Upper lobe of left lung (tissue), 6 donors: ENCODE measurements at places on chromosomes 11 and 22. TPM values are rescaled to one million over a fixed set of nuclear protein-coding genes. Genes with fewer than 3 reads are reported as not detected.
A peak's percentile ranks its signal among the peaks of the same experiment; 100 is the strongest.

WNT11 gene
- 9.4 TPM for total RNA-seq

DNA sequence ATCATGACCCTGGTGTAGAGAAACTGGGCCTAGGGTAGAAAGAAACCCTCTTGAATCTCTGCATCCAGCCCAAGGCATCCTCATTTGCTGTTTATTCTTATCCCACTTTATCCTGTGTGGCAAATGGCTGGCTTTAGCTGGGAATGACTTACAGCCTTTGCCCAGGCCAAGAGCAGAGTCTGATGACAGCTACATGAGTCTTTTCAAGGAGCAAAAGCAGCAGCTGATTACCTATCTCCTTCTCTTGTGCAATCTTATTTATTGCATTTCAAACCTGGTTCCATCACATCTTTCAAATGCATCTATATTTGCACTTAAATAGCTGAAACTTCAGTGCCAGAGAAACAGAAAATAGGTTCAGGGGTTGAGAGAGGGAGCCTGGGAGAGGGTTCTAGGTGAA is 26.1 kb downstream of the SYT13 start:
- no peak for DNase-seq

DNA sequence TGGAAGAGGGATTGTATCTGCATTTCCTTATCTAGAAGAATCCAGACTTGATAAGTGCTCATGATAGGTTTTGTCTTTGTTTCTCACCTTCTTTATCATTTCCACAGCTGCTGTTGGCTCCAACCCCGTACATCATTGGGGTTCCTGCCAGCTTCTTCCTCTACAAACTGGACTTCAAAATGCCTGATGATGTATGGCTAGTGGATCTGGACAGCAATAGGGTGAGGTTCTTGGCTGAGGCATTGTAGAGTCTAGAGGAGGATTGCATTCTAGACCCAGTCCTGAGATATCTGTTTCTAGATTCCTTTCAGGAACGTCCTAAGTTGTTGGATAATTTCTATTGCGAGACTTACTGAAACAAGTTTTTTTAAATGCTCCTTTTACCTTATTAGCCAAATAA is 8.1 kb downstream of the MADD start:
- no peak for DNase-seq

TIMP3 gene
- total RNA-seq, result 524 TPM

RPL3 gene
- 1,194 TPM for total RNA-seq

MRGPRX4 gene
- total RNA-seq, result not detected

GRCh38 chr11:45400591-45400990 is 114.5 kb upstream of the SYT13 start:
- no peak for DNase-seq

CAT gene
- 174 TPM for total RNA-seq

SLC22A8 gene
- not detected for total RNA-seq

DNA sequence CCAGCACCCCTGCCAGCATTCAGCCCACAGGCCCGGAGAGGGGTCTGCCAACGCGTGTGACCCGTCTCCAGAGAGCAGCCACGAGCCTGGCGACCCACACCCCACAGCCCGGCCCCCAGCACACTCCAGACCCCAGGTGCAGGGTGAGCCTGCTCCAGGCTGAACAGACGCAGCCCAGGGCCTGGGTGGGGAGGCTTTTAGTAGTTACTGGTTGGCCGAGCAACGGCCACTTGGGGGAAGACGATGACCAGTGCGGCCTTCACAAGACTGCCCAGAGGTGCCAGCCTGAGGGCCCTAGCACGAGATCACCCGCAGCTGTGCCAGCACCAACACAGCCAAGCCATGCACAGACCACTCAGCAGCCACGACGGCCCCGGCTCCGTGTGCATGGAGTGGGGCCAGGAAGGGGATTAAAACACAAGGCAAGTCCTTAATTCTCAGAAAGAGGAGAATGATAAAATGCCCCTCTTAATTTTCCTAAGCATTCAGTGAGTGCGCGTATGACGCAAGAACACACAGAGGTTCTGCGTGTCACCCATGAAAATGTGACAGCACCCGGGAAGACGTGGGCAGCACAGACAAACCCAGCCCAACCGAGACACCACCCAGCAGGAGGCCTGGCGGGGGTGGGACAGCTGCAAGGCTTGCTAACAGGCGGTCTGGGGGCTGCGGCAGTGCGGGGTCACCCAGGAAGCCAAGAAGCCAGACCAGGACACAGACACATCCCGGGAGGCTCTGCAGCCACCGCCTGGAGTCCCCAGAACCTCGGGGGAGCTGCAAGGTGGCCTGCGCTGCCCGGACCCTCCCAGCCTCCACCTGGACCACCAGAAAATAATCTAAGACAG is 47.6 kb downstream of the BRD1 start:
- peak; percentile 73 for DNase-seq

PPFIBP2 gene
- total RNA-seq, result 63.9 TPM

OR52A1 gene
- total RNA-seq, result not detected

DNA sequence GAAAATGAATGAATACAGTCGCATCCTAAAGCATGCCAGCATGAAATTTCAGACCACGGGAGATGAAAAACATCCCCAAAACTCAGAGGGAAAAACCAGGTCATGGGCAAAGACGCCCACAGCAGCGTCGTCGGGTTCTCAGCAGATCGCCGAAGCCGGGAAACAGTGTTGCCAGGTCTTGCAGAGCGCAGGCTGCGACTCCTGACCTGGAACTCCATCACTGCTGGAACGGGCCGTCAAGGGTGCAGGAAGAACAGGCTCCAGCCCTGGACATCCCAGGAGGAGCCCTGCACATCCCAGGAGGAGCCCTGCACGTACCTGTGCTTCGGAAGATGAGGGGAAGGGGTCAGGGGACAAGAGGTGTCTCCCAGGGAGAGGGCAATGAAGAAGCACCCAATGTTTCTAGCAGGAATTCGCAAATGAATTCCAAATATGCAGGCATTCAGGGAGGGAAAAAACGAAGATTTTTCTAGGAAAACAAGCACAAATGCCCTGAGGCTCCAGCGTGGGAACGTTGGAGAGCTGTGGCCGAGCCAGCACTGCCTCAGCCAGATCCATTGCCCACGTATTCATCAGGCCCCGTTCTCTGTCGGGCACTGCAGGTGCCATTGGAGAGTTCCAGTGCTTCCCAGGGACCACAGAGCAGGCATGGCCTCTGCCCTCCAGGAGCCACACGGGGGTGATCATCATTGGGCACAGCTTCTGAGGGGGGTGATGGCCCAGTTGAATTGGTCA is 1110.4 kb downstream of the BRD1 start:
- DNase-seq, result peak; percentile 29

DNA sequence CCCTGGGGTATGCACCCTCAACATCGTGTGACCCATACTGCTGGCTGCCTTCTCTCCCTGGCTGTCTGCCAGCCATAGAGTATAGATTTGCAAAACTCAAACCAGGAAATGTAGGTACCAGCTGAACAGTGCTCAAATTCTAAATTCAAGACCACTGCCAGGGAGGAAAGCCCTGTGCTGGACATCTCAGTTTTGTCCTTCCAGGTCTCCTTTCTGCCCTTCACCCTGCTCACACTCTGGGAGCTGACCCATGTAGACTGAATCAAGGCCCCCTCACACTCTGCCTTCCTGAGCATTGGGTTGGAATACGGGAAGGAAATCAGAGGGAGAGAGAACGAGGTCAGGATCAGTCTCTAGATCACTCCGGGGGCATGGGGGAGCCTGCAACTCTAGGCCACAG is 12.4 kb upstream of the DRD2 start:
- DNase-seq, result no peak

OR5T3 gene
- not detected for total RNA-seq

- no peak for DNase-seq
Measured at GRCh38 chr11:83252941-83253340, 33.2 kb downstream of the CCDC90B start.

- no peak for DNase-seq
Measured at GRCh38 chr22:37497062-37497599, 10.9 kb upstream of the MFNG start.

- DNase-seq, result no peak
Measured at GRCh38 chr11:112590764-112591163, 330.1 kb upstream of the PLET1 start.

SOX6 gene
- 3.1 TPM for total RNA-seq

- DNase-seq, result no peak
Measured at GRCh38 chr11:130025371-130025770, 22.7 kb upstream of the PRDM10 start.

DNA sequence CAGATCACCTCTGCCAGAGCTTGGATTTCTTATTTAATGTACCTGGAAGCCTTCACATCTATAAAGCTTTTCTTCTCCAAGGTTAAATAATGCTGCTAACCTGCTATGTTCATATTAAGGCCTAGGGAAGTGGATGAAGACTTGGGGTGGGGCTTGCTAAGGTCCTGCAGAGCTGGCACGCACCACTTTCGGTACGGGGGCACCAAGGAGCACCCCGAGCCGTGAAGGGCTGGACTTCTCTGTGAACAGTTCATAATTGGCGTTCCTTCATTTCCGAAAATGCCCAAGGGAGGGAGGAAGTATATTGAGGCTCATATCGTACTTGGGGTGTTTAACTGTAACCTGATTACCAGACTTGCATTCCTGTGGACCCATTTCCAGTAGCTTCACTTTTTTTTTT is 59.6 kb downstream of the ST14 start:
- DNase-seq, result no peak

- DNase-seq, result no peak
Measured at GRCh38 chr11:6927030-6927617, 898 bp downstream of the ZNF215 start.

- DNase-seq, result no peak
Measured at GRCh38 chr11:27416568-27417176, 53.7 kb upstream of the CCDC34 start.

CNIH2 gene
- total RNA-seq, result not detected

DTX4 gene
- 57.6 TPM for total RNA-seq

OR4A16 gene
- total RNA-seq, result not detected

GRCh38 chr11:131685906-131686305 is 315.5 kb downstream of the NTM start:
- no peak for DNase-seq

- no peak for DNase-seq
Measured at GRCh38 chr11:127996825-127997224, 590.5 kb downstream of the ETS1 start.

DNA sequence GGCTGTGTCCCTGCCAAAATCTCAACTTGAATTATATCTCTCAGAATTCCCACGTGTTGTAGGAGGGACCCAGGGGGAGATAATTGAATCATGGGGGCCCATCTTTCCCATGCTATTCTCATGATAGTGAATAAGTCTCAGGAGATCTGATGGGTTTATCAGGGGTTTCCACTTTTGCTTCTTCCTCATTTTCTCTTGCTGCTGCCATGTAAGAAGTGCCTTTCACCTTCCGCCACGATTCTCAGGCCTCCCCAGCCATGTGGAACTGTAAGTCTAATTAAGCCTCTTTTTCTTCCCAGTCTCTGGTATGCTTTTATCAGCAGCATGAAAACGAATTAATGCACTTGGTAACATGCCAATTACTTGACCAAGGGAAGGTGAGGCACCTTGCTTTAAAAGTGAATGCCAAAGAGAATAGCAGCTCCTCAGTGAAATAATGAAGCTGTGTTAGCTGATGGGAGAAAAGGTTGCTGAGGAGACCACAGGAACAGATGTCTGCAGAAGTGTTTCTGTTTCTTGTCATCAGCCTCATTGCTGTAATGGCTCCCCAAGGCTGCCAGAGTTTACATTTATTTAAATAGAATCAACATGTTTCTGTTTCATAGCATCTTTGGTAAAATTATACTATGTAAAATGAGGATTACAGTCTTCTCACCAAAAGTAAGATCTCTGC is 89.0 kb upstream of the CD44 start:
- no peak for DNase-seq

SCUBE2 gene
- 2.2 TPM for total RNA-seq

- DNase-seq, result no peak
Measured at GRCh38 chr11:95831198-95831883, 41.0 kb downstream of the CEP57 start.

DNA sequence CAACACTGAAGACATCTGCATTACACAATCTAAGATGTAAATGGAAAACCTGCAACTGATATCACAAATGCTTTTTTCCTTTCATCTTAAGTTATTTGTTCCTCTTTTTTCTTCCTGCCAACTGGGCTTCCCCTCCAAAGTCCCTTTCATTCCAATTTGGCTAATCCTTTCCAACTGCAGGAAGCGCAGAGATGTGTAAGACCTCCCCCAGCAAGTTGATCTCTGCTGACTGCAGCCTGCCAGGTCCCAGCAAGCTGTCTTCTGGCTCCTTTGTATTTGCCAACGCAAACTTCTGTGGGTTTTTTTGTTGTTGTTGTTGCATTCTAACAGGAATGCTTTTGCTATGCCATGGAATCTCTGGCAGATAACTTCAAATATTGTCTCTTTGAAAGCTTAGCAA is 38.5 kb upstream of the LRRC4C start:
- DNase-seq, result no peak

GRCh38 chr11:3867209-3868091 is 12.0 kb downstream of the STIM1 start:
- DNase-seq, result peak; percentile 49

- DNase-seq, result no peak
Measured at GRCh38 chr11:118349475-118349874, 5.3 kb downstream of the CD3G start.

DNA sequence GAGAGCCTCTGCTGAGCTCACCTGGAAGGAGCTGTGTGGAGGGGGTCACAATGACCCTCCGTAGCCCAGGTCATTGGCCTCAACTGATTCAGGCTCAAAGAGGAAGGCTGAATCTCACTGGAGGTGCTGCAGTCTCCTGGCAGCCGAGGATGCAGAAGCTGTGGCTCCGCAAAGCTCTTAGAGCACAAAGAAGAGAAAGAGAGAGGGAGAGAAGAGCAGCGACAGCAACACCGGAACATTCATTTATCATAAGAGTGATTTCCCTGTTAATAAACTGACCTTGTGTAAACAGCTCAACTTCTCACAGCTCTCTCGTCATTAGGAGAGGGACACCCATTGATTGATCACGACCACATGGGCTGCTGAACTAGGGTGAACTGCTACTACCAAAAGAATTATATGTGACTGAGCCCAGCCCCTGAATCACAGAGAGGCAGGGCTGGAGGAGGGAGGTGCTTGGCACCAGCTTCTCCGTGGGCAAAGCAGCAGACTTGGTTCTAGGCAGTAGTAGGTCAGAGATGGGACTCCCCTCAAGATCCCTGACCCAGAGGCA is 281.7 kb downstream of the NXPE2 start:
- no peak for DNase-seq

DNA sequence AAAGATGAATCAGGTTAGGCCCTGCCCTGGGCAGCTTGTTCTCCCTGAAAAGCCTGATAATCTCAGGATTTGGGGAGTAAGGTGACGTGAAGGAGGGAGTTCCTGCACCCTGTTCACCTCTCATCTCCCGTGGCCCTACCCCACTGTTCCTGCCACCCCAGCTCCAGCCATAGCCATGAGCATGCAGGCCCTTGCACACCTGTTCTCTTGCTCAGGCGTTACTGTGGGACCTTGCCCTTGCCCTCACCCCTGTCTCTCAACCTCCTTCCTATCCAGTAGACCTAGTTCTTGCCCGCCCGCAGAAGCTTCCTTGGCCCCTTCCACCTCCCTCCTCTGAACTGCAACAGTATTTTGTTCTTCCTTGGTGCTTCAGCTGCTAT is 15.0 kb downstream of the TSKU start:
- peak; percentile 19 for DNase-seq

- DNase-seq, result peak; percentile 97
Measured at GRCh38 chr11:33257897-33258630, 883 bp downstream of the HIPK3 start.

GRCh38 chr22:50060441-50061140 is 2.5 kb upstream of the TTLL8 start:
- peak; percentile 83 for DNase-seq
